ENCODE measurements at places on chromosomes 1 and 21. TPM values are rescaled to one million over a fixed set of nuclear protein-coding genes. Genes with fewer than 3 reads are reported as not detected.
A peak's percentile ranks its signal among the peaks of the same experiment; 100 is the strongest.

The PLPPR4 gene
- total RNA-seq = 0.37 TPM

The VAV3 gene
- 120 TPM for total RNA-seq

The C1orf87 gene
- not detected for total RNA-seq

- peak; percentile 62 for DNase-seq
These were observed 9.5 kb downstream of the MR1 start for GRCh38 chr1:181043025-181043888.

The COL24A1 gene
- total RNA-seq = 1.2 TPM

- DNase-seq = peak; percentile 14
These were observed at the start of gene HTR1D for GRCh38 chr1:23217421-23218115. Gene HTR1D (minus strand): TSS chr1:23217502. CDS start chr1:23194219, 23,283 bp downstream.

GRCh38 chr1:83967336-83967735, 31.6 kb downstream of the TTLL7 start:
- no peak for DNase-seq

GRCh38 chr1:76136894-76137293, 62.3 kb downstream of the ST6GALNAC3 start:
- DNase-seq = no peak

DNA sequence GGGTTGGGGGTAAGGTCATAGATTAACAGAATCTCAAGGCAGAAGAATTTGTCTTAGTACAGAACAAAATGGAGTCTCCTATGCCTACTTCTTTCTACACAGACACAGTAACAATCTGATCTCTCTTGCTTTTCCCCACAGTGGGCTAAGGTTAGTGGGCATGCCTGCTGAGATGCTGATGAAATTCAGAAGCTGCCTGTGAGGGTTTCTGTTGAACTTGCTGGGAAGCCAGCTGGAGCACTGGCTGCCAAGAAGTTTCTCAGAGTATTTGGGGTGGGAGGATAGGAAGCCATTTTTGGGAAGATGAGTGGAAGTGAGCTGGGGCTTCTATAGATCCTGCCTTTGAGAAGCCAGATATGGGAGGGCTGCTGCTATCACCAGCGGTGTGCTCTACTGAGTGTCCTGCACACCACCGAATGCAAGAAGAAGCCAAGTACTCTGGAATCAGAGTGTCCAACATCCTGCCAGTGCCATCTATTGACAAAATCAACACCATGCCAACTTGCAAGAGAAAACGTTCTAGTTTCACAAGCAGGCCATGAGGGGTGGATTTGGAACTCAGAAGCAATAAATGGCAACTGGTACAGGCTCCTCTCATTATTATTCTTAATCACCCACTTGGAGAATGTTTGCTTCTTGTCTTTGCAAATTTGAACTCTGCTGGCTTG, 102.7 kb downstream of the PTPRU start:
- no peak for DNase-seq

- DNase-seq = no peak
These were observed 51.4 kb upstream of the LRIG2 start for GRCh38 chr1:113021430-113022085.

DNA sequence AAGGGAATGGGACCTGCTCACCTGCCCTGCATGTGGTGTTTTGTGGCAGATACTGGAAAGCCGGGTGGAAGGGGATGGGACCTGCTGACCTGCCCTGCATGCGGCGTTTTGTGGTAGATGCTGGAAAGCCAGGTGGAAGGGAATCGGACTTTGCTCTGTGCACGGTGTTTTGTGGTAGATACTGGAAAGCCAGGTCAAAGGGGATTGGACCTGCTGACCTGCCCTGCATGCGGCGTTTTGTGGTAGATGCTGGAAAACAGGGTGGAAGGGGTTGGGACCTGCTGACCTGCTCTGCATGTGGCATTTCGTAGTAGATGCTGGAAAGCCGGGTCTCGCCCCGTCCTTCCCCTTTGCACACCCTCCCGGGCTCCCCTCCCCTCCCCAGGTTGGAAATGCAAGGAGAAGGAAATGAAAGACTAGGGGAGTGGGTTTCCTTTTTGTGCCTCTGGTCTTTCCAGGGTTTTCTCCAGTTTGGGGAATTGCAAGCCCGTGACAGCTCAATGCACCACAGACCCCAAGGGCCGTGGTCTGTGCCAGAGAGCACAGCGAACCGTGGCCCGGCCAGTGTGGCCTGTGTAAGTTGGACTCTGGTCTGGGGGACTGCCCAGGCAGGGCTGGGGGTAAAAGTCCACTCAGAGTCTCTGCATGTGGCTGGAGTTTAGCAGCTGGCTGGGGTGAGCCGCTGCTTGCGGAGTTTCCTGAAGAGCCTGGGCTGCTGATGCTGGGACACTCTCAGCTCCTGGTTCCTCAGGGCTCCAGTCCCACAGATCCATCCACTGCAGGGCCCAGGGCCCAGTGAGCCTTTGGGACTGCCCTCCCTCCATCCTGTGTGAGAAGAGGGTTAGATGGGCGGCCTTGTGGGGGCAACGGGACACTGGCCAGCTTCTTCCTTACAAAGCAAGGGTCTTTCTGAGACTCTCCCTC, 105.5 kb downstream of the CRYAA start:
- DNase-seq = no peak

- DNase-seq = no peak
These were observed 98.2 kb upstream of the ERG start for GRCh38 chr21:38596264-38597042.

- DNase-seq = no peak
These were observed 68.4 kb downstream of the TLR5 start for GRCh38 chr1:223074445-223075300.

The SLC5A9 gene
- total RNA-seq = 15.2 TPM

DNA sequence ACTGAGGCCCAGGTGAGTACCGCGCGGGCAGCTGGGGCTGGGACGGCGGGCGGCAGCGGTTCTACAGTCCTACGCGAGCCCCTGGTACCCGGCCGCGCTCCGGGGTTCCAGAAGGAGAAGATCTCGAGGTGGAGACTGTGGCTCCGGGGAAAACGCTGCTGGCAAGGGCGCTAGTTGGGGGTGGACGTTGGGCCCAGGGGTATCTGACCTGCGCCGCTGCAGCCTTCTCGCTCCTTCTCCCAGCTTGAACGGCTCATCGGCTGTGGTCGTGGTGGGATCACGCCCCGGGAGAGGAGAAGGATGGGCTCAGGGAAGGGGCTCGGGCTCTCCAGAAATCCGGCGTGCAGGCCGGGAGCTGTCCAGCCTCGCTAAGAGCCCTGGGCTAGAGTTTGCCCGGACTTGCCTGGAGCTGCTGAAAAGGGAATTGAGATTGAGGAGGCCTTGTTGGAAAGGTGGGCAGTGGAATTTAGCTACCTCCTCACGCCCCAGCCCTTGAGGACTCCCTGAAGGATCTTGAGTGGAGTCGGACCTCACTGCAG, 1.1 kb upstream of the POU3F1 start:
- DNase-seq = no peak

- DNase-seq = no peak
These were observed 10.1 kb downstream of the ZBTB37 start for GRCh38 chr1:173878251-173878650.

DNA sequence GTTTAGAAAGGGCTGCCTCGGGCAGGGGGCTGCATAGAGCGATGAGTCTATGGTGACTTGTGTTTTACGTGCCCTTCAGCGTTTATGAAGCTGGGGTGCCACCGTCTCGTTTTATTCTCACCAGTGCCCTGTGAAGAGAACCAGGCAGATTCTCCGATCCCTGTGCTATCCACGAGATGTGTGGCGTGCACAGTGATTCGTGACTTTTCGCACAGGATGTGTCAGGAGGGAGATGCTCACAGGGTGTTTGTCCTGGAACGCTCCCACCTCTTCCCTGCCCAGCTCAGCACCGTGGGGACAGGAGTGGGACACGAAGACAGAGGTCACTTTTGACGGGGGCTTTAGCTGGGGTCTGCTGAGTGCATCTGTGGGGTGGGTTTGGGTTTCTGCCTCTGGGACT, 54.9 kb upstream of the AJAP1 start:
- no peak for DNase-seq

DNA sequence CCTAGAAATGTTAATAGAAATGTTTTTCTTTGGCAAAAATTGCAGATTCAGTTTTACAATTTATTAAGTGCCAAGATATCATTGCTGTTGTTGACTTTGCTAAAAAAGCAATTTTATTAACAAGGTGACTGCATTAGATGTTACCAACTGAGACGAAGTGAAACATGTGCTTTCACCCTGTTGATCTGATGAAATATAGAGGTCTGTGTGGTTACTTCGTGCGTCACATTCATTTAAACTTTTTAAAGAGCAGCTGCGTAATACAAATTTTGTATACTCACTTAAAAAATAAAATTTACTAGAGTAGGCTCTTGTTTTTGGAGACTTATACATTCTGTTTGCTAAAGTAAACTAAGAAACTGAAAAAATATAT, 465.7 kb downstream of the USP25 start:
- DNase-seq = no peak

The PCP4 gene
- 17.3 TPM for total RNA-seq

GRCh38 chr1:212401042-212401441, 13.6 kb downstream of the PACC1 start:
- no peak for DNase-seq

GRCh38 chr1:66357478-66358197, 176.3 kb upstream of the SGIP1 start:
- DNase-seq = no peak

DNA sequence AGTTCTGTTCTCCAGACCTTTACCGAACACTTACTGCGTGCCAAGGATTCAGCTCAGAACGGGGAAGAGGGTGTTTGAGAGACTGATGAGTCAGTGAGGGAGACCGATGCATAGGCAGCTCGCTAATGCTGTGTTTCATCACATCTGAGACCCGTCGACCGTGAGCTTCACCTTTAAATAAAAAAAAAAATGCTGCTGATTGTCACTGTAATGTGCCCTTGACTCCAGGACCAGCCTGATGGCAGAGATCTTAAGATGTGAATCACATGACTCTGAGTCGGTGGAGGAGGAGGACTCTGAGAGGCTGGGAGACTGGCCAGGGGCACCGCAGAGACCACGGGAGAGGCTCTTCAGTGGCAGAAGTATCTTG, 28.8 kb downstream of the SPSB1 start:
- DNase-seq = no peak

The CHODL gene
- 0.82 TPM for total RNA-seq

DNA sequence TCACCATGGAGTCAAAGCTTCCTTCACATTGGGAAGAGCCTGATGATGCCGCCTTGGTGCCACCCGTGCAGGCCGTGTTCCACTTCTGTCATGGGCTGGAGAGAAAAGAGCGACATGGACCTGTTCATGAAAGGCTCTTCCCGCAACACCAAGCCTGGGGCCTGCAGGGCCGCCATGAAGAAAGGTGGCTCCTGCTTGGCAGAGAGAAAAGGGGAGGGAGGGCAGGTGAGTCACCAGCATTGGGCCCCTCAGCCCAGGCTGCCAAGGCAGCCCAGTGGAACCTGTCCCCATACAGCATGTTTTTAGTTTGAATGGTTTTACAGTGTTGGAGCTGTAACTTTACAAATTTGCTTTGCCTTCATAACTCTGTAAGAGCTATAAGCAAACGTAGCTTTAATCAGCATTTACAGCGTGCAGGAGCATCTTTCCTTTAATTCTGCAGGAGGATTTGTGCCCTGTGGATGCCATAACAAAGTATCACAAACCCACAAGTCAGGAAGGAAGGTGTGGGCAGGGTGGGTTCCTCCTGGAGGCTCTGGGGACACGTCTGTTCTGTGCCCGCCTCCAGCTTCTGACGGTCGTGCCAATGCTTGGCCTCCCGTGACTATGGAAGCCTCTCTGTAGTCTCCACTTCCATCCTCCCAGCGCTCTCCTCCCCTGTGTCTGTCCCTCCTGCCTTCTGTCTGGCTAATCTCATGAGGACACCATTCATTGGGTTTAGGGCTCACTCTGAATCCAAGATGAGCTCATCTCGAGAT, 49.1 kb downstream of the RIPK4 start:
- no peak for DNase-seq

DNA sequence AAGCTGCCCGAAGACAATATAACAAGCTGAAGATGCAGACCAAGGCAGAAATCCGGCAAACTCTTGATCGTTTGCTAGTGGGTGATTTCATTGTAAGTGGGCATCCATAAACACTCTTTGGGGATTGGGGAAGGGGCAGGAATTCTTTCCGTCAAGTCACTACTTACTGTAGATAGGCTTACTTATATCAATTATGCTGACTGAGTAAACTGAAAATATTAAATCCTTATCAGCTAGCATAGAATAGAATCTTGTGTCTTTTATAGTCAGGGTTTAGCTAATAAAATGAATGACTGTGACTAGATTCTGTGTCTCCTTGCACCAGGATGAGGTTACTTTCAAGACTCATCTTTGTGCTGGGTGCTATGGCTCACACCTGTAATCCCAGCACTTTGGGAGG, 41.2 kb downstream of the VPS13D start:
- DNase-seq = no peak

DNA sequence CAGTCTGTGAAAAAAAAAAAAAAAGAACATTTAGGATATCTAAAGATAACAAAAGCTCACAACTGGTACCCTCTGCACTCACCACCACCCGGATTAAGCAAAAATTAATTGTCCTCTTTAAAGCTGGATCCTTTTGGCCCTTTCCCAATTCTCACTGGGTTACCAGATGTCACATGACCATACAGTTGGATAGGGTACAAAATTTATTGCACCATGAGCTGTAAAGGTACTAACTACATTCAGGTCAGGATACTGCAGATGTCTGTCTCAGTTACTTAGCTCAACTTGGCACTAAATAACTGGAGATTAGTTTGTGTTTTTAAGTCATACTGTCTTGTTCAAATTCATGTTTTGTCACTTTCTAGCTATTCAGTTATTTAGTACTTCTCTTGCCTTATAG, 96.3 kb downstream of the GPATCH2 start:
- DNase-seq = no peak

The ZNF697 gene
- 1.00 TPM for total RNA-seq

DNA sequence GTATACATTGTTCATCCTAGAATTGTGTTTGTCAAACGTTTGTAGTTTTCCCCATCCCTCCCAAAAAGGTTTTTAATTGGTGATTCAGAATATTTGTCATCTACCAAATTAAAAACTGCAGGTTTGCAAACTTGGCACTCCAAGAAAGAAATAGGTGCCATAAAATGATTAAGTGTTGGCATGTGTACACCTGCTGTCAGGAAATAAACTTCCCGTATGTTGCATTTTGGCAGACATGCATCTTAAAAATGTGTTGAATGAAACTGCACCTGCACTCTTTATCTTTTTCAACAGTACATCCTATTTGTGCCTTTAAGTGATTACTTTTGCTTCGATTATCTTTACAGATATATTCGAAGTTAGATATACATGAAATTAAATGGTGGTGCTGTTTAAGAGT, 7.3 kb downstream of the B3GALT2 start:
- no peak for DNase-seq

DNA sequence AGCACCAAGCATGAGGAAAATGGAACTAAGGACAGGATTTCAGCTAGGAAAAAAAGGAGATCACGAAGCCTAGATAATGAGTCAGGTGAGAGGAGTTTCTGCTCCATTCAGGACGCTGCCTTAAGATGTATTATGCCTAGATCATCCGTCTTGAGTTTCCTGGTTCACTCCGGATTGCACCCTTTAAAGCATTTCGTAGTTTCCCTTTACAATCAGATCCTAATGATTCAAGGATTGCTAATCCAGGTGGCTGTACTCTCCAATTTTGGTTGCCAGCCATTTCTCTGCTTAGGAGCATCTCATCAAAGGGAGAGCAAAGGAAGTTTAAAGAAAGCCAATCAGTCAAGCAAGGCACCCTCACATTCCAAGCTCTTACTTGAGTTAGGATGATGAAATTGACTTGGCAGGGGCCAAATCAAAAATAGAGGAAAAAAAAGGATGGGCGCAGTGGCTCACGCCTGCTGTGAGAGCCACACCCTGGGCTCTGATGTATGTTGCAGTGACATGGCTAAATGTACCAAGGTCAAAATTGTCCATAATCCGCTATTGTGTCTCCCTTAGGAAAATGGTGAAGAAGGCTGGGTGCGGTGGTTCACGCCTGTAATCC, 156.9 kb upstream of the SOD1 start:
- DNase-seq = no peak

Measured in transverse colon (tissue), 4 donors.